ENCODE measurements at places on chromosomes 6 and 20. TPM values are rescaled to one million over a fixed set of nuclear protein-coding genes. Genes with fewer than 3 reads are reported as not detected.

Gene TPD52L1
- total RNA-seq, result 118 TPM

Gene PPIL6
- total RNA-seq, result 0.95 TPM

Gene DIDO1
- total RNA-seq, result 61.0 TPM

Gene OR2H1
- total RNA-seq, result not detected

Gene RSPO3
- 0.59 TPM for total RNA-seq

DNA sequence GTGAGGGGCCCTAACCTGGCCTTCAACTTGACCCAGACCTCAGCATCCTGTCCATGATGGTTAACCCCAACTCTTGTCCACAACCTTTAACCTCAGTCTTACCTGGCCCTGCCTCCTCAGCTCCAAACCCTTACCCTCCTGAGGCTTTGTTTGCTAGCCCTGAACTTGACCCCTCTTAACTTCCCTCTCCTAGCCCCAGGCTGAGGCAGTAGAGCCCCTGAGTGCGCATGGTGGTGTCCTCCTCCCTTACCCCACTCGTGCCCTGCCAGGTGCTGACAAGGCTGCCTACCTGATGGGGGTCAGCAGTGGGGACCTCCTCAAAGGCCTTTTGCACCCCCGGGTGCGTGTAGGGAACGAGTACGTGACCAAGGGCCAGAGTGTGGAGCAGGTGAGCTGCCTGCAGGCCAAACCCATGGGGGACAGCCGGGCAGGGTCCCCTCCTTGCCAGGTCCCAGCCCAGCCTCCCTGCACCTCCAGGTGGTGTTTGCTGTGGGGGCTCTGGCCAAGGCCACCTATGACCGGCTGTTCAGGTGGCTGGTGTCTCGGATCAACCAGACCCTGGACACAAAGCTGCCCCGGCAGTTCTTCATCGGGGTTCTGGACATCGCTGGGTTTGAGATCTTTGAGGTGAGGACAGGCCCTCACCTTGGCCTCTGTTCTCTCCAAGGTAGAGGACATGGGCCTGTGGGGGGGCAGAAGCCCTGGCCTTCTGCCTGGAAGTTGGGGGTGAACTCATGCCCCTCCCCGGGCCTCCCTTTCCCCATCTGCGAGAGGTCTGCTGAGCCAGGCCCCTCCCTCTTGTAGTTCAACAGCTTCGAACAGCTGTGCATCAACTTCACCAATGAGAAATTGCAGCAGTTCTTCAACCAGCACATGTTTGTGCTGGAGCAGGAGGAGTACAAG lies 31.9 kb downstream of the MYH7B start:
- H3K36me3 ChIP-seq, result peaks cover 14% of the 10 kb centered on the region
- no peak overlapping the region for H3K4me3 ChIP-seq
- peak overlapping the region; percentile 15 for H3K27ac ChIP-seq
- H3K27me3 ChIP-seq, result peaks cover 17% of the 10 kb centered on the region

DNA sequence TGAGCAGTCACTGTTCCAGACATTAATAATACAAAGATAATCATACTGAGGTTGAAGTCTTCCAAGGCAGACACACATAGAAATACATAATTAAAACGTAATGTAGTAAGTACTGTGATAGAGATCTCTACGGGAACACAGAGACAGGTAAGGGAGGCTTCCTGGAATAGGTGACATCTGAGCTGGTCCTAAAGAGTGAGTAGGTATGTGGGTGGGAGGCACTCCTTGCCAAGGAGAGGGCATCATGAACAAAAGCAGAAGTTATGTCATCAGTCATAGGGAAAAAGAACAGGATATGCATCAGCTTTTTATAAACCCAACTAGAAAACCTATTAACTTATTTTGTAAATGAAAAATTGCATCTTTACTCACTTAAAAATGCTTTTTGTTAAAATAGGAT lies 110.0 kb downstream of the MAP7 start:
- H3K27ac ChIP-seq, result no peak overlapping the region
- no peaks in the 10 kb centered on the region for H3K4me1 ChIP-seq
- H3K36me3 ChIP-seq, result no peaks in the 10 kb centered on the region
- no peak overlapping the region for H3K4me3 ChIP-seq

DNA sequence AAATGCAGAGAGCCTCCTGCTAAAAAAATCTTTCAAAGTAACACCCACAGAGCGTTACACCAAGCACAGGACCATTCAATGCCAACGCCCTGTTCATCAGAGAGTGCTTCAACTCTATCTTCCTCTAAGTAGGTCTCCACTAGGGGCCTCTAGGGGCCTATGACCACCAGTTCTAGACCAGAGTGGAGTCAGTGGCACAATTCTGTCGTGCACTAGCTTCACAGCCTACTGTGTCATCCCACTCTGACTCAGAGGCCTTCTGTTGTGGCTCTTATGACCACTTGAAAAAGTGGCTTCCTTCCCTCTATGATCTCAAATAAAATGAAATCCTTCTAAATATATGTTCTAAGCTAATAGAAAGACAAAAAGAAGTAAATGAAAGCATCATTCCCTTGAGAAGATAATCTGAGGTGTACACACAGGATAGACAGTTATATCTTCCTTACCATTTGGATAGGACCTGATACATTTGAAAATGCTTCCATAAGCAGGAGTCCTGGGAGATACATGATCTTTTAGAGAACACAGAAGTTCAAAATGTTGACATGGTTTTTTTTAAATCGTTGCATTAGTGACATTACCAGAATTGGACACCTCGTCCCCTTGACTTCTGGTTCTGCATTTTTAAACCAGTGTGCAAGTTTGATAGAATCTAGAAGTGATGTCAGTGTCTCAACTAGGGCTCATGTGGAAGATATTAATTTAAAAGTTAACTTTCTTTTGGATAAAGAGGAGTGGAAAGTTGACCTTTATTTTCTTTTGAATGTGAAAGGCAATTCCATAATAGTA lies 151.9 kb downstream of the SH3BGRL2 start:
- no peaks in the 10 kb centered on the region for H3K36me3 ChIP-seq
- H3K27me3 ChIP-seq, result peaks cover 2% of the 10 kb centered on the region
- H3K4me1 ChIP-seq, result no peaks in the 10 kb centered on the region
- no peak overlapping the region for H3K27ac ChIP-seq
- DNase-seq, result no peak
- H3K4me3 ChIP-seq, result no peak overlapping the region

DNA sequence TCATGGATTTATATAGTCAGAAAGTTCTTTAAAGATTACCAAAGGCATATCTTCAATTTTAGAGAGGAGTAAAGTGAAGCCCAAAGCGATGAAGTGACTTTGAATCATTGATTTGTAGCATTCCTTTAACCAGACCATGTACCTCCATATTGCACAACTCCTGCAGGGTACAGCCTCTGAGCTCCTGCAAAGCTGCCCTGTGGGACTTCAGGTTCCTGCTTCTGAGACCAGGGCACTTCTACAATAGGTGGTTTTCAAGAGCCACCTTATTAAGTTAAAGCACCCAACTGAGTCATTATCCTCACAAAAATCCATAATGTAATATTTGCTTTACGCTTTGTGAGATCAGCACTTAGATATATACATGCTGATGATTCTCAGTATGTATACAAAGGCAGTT lies 270.7 kb upstream of the RGS17 start:
- H3K4me1 ChIP-seq, result no peaks in the 10 kb centered on the region
- no peaks in the 10 kb centered on the region for H3K36me3 ChIP-seq
- DNase-seq, result no peak
- no peaks in the 10 kb centered on the region for H3K27me3 ChIP-seq

- H3K4me1 ChIP-seq, result no peaks in the 10 kb centered on the region
- DNase-seq, result no peak
- H3K4me3 ChIP-seq, result no peak overlapping the region
- no peak overlapping the region for H3K27ac ChIP-seq
- no peaks in the 10 kb centered on the region for H3K36me3 ChIP-seq
- no peaks in the 10 kb centered on the region for H3K27me3 ChIP-seq
Measured at GRCh38 chr6:129801909-129802308, 59.2 kb downstream of the TMEM244 start.

DNA sequence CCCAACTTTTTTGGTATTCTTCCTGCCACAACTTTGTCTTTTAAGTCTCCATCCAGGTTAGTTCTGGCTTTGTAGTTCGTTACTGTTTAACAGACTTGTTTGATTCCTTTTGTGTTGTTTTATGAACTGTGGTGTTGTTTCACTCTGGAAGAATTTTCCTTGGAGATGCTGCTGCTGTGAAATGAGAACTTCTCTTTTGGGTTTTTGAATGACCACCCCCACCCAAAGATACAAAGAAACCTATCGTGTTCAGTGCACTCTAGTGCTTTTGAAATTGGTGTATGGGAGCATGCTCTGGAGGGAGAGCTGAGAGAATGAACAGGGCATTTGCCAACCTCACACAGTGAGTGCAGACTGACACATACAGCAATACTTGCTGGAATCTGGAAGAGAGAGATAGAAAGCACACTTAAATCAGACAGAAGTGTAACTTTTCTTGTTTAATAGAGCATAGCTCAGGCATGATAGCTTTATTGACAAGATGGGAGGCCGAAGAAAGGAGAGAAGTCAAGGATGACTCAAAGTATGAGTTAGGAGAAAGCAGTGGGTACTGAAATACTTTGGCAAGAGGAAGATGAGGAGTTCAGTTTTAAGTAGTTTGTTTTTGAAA lies 293.1 kb downstream of the SOX4 start:
- no peak overlapping the region for H3K4me3 ChIP-seq
- peaks cover 20% of the 10 kb centered on the region for H3K4me1 ChIP-seq
- peaks cover 6% of the 10 kb centered on the region for H3K27me3 ChIP-seq

- DNase-seq, result no peak
- peaks cover 3% of the 10 kb centered on the region for H3K36me3 ChIP-seq
- peaks cover 10% of the 10 kb centered on the region for H3K4me1 ChIP-seq
- no peaks in the 10 kb centered on the region for H3K27me3 ChIP-seq
- no peak overlapping the region for H3K27ac ChIP-seq
Measured at GRCh38 chr6:148200781-148201180, 141.9 kb upstream of the SASH1 start.

GRCh38 chr6:168866534-168866933 lies 387.1 kb downstream of the THBS2 start:
- H3K27me3 ChIP-seq, result peaks cover 2% of the 10 kb centered on the region
- no peak overlapping the region for H3K27ac ChIP-seq
- DNase-seq, result no peak
- no peaks in the 10 kb centered on the region for H3K36me3 ChIP-seq
- no peaks in the 10 kb centered on the region for H3K4me1 ChIP-seq
- H3K4me3 ChIP-seq, result no peak overlapping the region

GRCh38 chr6:155628306-155628705 lies 172.7 kb upstream of the NOX3 start:
- DNase-seq, result no peak
- no peak overlapping the region for H3K27ac ChIP-seq
- H3K4me1 ChIP-seq, result no peaks in the 10 kb centered on the region
- no peak overlapping the region for H3K4me3 ChIP-seq
- peaks cover 3% of the 10 kb centered on the region for H3K27me3 ChIP-seq
- no peaks in the 10 kb centered on the region for H3K36me3 ChIP-seq

- no peak for DNase-seq
- H3K4me1 ChIP-seq, result peaks cover 32% of the 10 kb centered on the region
- peak overlapping the region; percentile 68 for H3K27ac ChIP-seq
- peaks cover 23% of the 10 kb centered on the region for H3K36me3 ChIP-seq
Measured at GRCh38 chr6:39075010-39075686, 26.6 kb downstream of the GLP1R start.

GRCh38 chr20:42740226-42740870 lies 449.4 kb downstream of the PTPRT start:
- no peak for DNase-seq
- H3K27me3 ChIP-seq, result peaks cover 11% of the 10 kb centered on the region
- no peaks in the 10 kb centered on the region for H3K4me1 ChIP-seq
- no peak overlapping the region for H3K27ac ChIP-seq
- no peak overlapping the region for H3K4me3 ChIP-seq

- DNase-seq, result no peak
- H3K27ac ChIP-seq, result no peak overlapping the region
- H3K27me3 ChIP-seq, result peaks cover 11% of the 10 kb centered on the region
- no peak overlapping the region for H3K4me3 ChIP-seq
Measured at GRCh38 chr6:40583709-40584108, 3.5 kb downstream of the LRFN2 start.

- H3K27ac ChIP-seq, result no peak overlapping the region
- H3K4me1 ChIP-seq, result peaks cover 58% of the 10 kb centered on the region
- H3K4me3 ChIP-seq, result peak overlapping the region; percentile 31
- no peak for DNase-seq
- H3K27me3 ChIP-seq, result no peaks in the 10 kb centered on the region
Measured at GRCh38 chr20:44586289-44586911, 4.0 kb downstream of the PKIG start.

DNA sequence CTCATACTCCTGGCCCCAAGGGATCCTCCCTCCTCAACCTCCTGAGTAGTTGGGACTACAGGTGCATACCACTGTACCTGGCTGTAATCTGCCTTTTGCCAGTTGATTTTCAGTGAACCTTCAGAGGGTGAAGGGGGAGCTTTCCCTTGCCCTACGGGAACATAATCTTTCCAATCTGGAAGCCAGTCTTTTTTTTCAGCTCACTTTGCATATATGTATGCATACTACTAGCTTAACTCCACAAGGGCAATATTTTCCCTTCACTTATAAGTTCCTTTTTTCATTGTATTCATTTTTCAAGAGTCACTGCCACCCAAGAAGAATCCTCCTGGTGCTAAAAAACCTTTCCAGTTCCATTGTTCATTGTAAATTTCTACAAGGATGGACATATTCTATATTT lies 53.4 kb upstream of the GCM1 start:
- DNase-seq, result no peak
- no peak overlapping the region for H3K4me3 ChIP-seq
- no peaks in the 10 kb centered on the region for H3K4me1 ChIP-seq
- peaks cover 2% of the 10 kb centered on the region for H3K27me3 ChIP-seq
- no peaks in the 10 kb centered on the region for H3K36me3 ChIP-seq

DNA sequence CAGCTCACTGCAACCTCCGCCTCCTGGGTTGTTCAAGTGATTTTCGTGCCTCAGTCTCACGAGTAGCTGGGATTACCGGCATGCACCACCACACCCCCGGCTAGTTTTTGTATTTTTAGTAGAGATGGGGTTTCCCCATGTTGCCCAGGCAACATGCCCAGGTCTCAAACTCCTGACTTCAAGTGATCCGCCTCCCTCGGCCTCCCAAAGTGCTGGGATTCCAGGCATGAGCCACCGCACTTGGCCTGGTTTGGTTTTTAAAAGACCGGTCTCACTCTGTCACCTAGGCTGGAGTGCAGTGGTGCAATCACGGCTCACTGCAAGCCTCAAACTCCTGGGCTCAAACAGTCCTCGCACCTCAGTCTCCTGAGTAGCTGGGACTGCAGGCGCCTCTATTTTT lies 40.1 kb downstream of the VSTM2L start:
- H3K4me1 ChIP-seq, result no peaks in the 10 kb centered on the region
- no peak overlapping the region for H3K27ac ChIP-seq
- H3K36me3 ChIP-seq, result peaks cover 6% of the 10 kb centered on the region
- DNase-seq, result no peak
- H3K4me3 ChIP-seq, result no peak overlapping the region
- H3K27me3 ChIP-seq, result peaks cover 5% of the 10 kb centered on the region

DNA sequence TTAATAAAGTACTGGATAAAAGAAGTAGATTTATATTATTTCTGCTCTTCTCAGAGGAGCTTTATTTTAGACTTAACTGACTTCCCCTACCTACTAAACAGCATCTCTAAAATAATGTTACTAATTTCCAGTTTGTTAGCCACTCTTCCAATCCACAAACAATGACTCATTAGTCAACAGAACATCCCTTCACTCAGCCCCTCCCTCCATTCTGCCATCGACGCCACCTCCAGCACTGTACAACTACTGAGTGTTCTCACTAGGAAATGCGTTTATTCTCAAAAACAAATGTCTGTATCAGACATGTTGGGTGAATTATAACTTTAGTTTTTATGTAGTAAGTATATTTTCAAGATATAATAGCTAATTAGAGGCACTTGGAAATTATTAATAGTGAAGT lies 427.0 kb downstream of the EYS start:
- H3K27me3 ChIP-seq, result peaks cover 1% of the 10 kb centered on the region
- no peak overlapping the region for H3K4me3 ChIP-seq
- no peak for DNase-seq
- H3K4me1 ChIP-seq, result no peaks in the 10 kb centered on the region
- H3K27ac ChIP-seq, result no peak overlapping the region
